ENCODE measurements at places on chromosomes 12 and 14.

- DNase-seq = no peak
Measured at GRCh38 chr12:41917181-41917580, 227.5 kb downstream of the GXYLT1 start.

GRCh38 chr12:24929953-24930352, 18.9 kb downstream of the BCAT1 start:
- no peak for DNase-seq

- DNase-seq = no peak
Measured at GRCh38 chr12:51848326-51848727, at the start of gene FIGNL2. Gene FIGNL2, minus strand, starts transcription at chr12:51848718. Its CDS starts 26,305 bp downstream, at chr12:51822413.

DNA sequence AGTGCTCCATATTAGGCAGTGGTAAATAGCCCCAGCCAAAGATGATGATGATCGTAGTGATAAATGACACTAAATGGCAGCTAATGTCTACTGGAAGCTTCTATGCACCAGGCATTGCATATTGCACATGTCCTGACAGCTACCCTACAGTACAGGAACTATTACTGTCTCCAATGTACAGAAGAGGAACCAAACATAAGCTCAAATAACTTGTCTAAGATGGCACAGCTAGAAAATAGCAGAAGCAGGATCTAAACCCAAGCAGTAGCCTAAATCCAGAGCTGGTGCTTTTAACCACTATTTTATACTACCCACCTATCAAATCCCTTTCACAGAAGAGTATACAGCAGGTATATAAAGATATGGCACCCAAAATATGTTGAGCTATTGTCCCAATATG, 28.9 kb downstream of the ESR2 start:
- DNase-seq = no peak

DNA sequence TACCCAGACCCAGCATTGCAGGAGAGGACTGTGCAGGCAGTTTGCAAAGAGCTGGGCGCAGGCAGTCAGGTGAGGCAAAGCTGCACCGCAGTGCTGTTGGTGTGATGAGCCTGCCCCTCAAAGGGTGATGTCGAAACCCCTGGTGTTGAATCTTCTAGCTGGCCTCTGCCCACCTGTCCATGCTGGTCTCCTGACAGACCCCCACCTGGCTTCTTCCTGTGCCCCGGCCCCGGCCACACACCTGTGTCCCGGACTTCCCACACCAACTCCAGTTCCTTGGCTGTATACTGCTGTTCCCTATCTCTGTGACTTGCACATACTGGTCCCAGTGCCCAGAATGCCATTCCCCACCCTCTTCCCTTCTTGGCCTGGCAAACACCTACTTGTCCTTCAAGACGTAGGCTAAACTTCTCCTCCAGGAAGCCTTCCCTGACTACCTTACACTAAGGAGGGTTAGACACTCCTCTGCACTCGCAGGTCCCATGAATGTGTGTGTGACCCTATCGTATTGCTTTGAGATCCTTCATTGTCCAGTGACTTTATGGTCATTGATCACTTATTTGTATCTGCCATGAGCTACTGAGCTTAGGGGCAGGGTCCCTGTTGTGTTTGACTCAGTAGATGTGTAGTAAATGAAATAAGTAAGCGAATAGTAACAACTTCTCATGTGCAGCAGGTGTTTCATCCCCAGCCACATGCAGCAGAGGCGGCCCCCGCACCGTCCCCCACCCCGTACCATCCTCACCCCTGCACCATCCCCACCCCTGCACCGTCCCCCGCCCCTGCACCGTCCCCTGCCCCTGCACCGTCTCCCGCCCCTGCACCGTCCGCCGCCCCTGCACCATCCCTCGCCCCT, 37.4 kb downstream of the ESRRB start:
- DNase-seq = no peak

Measured in retinal pigment epithelial cell (primary cell).